ENCODE measurements at places on chromosomes 12 and 14.
A peak's percentile ranks its signal among the peaks of the same experiment; 100 is the strongest.

- DNase-seq: peak; percentile 81
These were observed 118.6 kb downstream of the SMOC1 start for GRCh38 chr14:69997849-69998248.

DNA sequence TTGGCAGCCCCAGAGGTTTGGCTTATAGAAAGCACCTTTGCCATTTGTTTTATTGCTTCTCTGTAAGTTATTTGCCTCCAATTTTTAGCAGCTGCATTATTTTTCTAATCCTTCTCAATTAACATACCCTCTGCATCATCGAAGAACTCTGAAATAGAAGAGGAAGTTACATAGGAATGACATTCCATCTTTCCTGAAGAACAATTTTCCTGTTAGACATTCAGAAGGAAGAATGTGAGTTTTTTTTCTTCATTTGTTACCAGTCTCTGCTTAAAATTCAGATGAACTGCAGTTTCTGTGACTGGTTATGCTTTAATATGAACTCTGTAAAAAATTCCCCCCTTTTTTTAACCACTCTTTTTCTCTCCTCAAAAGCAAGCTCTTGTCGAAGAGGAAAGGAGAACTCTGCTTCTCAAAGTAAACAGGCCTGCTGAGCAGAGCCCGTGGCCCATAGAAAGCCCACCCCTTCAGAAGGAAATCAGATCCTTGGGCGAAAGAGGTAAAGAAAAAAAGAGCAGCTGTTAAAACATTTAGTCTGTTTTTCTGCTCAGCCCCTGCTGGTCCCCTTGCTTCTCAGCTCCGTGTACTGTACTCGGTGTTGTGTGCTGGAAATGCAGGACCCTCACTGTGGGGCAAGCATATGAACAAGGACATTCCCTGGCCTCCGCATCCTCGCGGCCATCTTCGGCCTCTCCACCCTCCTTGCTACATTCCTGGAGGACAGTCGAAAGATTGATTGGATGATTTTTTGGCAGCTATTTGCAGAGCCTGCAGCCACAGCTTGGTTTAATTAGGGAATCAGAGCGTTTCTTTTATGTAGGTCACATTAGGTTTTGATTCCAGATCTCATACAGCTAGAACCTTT is 164.4 kb upstream of the LRIG3 start:
- DNase-seq: no peak

- DNase-seq: no peak
These were observed 75.2 kb downstream of the CMAS start for GRCh38 chr12:22121224-22121623.

DNA sequence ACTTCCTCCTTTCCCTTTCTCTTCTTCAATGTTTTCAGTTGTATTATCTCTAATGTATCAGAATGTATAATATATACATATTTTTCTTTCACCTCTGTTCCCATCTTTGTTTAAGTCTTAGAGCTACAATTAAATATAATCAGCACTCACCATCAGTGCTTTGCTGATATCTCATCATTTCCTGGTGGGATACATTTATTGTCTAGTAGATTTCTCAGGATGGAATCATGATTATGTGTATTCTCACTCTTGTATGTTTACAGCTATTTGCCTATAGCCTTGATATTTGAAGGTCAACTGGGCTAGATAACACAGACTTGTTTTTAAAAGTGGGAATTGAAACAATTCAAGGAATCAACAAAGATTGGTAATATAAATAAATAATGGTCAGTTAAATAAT is 124.9 kb upstream of the EEA1 start:
- no peak for DNase-seq

DNA sequence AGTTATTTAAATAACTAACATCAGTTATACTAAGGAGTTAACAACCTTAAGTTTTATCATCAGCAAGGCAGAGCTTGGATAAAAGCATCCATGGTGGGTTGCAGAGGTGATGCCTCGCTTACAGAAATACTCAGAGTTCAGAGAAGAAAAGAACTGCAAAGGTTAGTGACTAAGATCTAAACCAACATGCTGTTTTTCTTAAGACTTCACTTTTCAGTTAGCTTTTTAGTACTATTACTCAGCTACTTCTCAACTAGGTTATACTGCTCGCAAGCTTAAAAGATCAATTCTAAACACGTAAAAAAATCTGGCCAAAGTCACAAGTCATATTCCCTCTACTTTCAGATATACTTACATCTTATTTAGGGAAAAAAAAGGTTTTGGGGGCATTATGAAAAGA is 2.8 kb downstream of the PPP1CC start:
- no peak for DNase-seq

DNA sequence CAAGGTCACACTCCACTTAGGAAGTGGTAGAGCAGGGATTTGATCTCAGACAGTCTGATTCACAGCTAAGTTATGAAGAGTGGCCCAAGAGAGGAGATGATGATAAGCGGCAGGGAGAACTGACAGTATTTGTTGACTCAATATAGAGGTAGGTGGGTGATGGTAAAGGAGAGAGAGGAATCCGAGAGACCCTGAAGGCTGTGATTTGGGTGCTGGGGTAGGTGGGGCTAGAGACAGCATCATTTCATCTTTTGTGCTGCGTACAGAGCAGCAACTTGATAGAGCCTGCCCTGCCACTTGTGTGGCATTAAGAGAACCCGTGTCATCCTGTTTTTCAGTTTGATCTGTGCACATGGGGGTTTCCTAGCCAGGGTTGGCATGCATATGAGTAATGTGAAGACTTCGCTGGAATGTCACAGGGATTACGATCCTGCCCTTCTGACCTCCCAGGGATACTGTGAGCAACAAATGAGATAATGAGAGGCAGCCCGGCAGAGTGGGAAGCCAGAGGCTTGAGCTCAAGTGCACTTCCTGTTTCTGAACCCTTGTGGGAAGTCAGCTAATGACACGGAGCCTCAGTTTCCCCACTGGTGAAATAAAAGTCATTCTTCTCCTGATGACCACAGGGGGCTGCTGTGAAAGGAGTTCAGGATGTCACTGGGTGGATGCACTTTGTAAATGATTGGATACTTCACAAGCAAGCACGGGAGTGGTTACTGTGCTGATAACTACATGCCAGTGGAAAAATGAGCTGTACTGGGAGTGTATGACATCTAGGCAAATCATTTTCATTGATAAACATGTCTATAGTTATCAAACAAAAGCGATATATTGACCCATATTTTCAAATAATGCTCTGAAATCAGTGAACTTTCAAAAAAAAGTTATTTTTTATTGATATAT is 59.5 kb upstream of the IGF1 start:
- peak; percentile 33 for DNase-seq

GRCh38 chr14:93219103-93219726 is 12.2 kb downstream of the UBR7 start:
- peak; percentile 54 for DNase-seq

DNA sequence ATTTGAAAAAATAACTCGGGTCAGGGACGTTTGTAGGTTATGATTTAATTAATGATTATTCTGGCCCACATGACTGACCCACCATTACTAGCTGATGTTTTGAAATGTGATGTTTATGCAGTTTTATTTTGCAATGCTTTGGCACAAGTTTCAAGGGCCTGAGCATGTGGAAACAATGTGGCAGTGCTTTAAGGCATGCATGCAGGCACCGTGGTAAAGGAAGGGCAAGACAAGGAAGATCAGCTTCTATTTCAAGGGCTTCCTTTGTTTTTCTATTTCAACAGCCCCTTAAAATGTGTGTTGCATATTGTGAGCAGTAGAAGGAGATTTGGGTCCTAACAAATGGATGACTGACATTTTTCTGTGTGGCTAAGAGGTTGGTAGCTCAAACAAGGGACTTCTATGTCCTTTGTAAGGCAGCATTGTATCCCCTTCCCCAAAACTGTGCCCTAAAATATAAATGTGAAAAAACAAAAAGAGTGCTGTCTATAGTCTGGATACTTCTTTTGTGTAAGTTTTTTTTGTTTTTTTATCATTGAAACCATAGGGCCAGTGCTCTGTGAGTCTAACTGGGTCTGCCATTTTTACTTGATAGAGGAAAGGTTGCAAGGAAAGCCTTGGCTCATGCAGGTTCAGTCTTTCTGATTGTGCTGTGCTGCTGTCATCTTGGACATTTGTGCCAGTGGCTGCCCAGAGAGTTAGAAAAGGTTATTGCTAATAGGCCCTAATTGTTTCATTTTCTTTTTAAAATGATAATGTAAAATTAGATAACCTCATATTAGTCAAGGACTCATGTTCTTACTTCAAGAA is 103.5 kb downstream of the FGD4 start:
- no peak for DNase-seq

- DNase-seq: no peak
These were observed 120.7 kb downstream of the GPHN start for GRCh38 chr14:66628636-66629035.

DNA sequence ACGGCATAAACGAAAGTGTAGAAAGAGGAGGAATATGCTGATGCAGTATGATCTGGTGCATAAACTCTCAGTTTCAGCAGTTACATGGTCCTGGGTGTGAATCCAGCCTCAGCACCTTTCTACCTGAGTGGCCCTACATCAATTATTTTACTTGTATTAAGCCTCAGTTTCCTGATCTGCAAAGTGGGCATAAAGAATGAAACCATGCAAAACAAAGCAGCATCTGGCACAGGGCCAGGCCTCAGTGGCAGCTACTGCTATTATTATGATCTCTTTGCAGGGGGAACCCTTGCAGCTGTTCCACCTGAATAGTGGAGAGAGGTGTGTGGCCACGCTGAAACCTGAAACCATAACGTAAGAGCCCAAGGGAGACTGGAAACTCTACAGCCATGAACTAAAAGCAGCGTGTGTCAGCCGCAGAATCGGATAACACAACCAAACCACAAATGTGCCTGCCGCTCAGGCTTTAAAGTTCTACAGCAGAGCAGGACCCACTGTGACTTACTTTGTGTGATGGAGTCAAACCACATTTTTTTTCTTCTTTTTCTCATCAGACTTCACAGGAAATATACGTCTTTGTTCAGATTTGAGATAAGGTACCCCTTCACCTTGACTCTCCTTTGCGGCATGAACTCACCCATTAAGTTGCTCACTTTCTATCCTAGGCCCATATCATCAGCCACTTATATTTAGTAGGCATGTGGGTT is 29.2 kb upstream of the FOS start:
- DNase-seq: peak; percentile 69

DNA sequence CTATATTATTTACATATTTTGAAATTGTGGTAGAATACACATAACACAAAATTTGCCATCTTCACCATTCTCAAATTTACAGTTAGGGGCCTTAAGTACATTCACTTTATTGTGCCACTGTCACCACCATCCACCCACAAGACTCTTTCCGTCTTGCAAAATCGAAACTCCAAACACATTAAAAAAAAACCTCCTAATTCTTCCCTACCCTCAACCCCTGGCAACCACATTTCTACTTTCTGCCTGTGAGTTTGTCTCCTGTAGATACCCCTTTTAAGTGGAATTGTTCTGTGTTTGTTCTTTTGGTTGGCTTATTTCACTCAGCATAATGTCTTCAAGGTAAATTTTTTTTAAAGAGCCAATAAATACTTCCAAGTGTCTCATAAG is 31.6 kb upstream of the AMIGO2 start:
- DNase-seq: no peak

GRCh38 chr14:50967790-50968189 is 23.5 kb upstream of the PYGL start:
- no peak for DNase-seq

DNA sequence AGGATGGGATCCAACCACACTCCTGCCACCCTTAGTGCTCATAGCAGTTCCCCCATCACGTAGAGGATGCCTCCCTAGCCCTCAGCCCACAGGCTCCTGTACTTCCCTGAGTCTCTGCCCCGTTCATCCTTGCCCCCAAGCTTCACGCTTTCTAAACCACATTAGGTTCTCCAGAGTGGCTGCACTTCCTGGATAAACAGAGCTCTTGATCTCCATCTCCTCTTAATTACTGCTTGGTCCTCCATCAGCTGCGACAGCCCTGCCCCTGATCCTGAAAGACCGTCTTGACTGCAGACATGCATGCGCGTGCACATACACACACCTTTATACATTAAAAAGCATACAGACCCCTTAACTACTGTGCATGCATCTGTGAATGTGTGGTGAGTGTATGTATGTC is 530.0 kb downstream of the BCL11B start:
- no peak for DNase-seq

DNA sequence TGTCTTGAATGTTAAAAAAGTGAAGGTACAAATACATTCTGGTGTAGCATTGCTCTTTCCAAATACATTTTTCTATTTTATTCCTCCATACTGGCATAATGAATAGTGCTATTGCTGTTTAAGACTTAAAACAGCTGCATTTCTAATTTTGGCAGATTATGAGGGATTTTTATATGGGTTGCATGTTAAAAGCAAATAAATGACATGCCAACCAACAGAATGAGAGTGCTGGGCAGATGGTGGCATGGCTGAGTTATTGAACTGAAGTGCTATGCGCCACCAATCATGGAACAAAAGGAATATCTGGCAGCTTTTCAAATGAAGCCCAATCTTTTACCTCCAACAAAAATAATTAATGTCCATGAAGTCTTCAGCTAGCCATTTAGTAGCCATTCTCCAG is 215.0 kb downstream of the PRKD1 start:
- DNase-seq: no peak

DNA sequence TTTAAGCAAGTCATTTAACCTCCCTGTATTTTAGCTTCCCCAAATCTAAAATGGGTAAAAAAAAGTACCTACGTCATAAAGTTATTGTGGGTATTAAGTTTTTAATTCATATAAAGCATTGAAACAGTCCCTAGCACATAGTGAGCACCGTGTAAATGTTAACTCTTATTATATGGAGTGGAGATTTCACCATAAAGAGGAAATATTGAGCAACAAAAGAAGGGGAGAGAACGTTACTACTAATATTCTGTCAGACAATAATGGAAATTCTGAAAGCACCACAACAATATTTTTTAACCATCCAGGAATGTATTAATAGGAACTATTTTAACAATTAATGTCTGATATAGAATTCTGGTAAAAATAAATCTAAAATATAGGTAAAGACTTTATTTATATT is 7.8 kb upstream of the CD163L1 start:
- no peak for DNase-seq

DNA sequence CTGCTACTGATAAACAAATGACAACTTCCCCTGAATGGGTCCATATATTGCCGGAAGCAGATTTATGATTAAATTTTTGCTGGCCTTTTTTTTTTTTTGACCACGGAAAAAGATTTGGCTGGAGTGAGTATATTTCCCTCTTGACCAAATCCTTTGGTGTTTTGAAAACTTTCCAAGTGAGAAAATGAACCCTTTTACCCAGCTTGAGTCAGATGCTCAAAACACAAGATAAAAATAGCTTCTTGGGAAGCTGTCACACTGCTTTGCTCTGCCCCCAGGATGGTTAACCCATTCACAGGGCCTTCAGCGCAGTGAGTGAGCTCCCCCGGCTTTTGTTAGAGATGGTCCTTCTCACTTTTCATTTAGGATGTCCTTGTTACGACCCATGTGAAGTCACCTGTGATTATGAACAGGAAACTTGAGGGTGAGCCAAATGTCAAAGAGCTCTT is 224.3 kb downstream of the PELI2 start:
- peak; percentile 40 for DNase-seq

GRCh38 chr12:50192236-50192635 is 25.1 kb upstream of the CERS5 start:
- DNase-seq: no peak

GRCh38 chr14:32306549-32306948 is 22.5 kb upstream of the AKAP6 start:
- DNase-seq: no peak

Data from H4 (cell line).